ENCODE measurements at places on chromosomes 2 and 18.

- no peak for DNase-seq
These were observed 858 bp downstream of the KCNS3 start for GRCh38 chr2:17879137-17879912.

GRCh38 chr2:112588611-112589045 is 4.2 kb downstream of the CHCHD5 start:
- DNase-seq = no peak

GRCh38 chr2:145383961-145384360 is 864.0 kb upstream of the ZEB2 start:
- no peak for DNase-seq

GRCh38 chr2:41941831-41942230 is 106.0 kb upstream of the PKDCC start:
- no peak for DNase-seq

- no peak for DNase-seq
These were observed 18.3 kb downstream of the NHEJ1 start for GRCh38 chr2:219142329-219142728.

DNA sequence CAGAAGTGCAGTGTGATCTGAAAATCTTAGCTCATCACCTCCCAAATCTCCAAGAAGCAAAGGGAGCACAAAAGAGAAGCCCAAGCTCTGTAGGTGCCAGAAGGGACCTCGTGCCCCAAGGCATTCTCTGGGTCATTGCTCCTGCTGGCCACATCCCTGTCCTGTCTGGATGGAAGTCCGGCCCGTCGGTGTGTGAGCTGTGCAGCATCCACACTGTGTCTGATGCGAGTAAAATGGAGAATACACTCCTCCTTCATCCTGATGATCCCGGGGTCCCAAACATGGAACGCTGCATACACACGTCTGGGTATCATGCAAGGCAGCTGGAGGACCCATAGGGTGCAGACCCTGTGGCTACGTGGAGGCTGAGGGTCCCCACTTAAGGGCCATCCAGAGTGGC is 851.4 kb downstream of the GALR1 start:
- DNase-seq = no peak

- no peak for DNase-seq
These were observed 297.4 kb upstream of the GCFC2 start for GRCh38 chr2:76008001-76008702.

DNA sequence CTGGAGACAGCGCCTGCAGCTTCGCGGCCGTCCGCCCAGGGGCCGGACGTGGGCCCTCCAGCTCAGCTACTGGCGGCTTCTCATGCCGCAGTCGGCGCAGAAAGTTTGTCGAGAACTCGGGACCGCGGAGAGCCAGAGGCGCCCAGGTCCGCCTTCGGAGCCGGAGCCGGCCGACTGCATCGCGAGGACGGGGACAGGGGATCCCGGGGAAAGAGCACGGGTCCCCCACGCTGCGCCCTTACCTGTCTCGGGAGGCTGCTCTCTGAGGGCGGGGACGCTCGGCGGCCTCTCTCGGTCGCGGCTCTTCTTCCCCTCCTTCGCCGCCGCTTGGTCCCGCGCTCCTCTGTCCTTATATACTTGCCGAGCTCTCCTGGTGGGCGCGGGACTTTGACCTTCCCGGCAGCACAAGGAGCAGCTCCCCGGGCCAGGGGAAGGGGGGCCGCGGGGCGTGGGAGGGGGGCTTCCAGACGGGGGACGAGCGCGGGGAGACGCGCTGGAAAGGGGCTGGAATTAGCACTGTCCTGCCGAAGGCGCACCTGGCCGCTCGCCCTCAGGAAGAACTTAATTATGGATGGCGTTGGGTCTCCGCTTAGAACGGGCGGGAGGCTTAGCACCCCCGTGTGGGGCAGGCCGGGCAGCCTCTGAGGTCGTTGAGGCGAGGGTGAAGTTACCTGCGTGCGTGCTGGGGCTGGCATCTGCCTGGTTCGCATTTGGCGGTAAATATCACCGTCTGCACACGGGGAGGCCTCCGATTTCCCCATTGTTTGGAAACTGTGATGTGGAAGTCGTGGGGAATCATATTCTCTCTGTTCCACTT is at the start of gene POMC:
POMC (minus strand) TSS at position 325 of the 817 bp plus-strand sequence. CDS start 3,808 bp downstream, outside the sequence.
- no peak for DNase-seq

- no peak for DNase-seq
These were observed 145.4 kb downstream of the FAM210A start for GRCh38 chr18:13580991-13581390.

DNA sequence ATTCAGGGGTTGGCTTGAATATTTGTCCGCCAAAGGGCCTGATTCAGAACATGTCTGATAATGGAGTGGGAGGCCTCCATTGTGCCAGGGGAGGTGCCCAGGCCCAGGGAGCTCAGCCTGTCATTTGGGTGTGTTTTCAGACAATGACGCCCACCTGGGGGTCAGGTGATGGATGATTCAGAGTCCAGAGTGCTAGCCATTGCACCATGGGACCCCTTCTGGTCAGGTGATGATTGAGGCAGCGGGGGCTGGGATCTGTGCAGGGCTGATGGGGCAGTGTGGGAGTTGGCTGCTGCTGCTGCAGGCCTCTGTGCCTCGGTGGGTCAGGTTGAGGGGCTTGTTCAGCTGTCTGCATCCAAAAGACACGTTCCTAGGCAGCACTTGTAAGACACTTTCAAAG is 8.3 kb upstream of the ARHGEF4 start:
- DNase-seq = no peak

DNA sequence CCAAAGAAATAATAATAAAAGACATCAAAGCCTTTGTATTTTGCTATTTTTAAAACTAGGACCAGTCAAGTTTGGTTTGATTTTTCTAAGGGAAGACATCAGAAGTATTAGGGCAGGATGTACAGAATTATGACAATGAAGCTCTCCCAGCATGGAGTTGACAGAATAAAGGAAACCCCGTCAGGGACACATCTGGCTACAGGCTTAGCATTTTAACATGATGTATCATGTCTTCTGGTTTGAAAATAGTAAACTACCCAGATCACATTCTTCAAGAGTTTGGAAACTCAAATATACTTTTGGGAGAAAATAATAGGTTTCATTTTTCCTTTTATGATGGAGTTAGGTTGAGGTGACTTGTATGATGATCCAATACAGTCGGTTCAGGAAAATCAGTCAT is 552.0 kb upstream of the CDH2 start:
- no peak for DNase-seq

GRCh38 chr2:10863837-10864236 is 47.9 kb upstream of the KCNF1 start:
- no peak for DNase-seq

DNA sequence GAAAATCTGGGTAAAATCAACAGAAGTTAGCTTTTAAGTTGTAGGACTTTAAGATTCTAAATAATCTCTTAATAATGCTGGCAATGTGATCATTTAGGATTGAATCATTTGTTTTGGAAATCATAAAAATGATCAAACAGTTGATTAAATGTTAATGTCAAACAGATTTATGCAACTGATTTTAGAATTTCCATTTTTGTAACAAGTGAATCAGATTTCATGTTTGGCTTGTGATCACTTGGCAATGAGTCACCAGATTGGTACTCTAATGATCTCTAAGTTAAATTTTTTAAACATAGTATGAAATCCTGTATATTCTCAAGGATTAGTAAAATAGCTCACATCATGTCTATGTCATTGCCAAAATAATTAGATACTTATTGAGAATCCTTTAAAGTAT is 50.1 kb upstream of the UNC80 start:
- DNase-seq = no peak

GRCh38 chr2:182482511-182482910 is 55.7 kb upstream of the PDE1A start:
- no peak for DNase-seq

DNA sequence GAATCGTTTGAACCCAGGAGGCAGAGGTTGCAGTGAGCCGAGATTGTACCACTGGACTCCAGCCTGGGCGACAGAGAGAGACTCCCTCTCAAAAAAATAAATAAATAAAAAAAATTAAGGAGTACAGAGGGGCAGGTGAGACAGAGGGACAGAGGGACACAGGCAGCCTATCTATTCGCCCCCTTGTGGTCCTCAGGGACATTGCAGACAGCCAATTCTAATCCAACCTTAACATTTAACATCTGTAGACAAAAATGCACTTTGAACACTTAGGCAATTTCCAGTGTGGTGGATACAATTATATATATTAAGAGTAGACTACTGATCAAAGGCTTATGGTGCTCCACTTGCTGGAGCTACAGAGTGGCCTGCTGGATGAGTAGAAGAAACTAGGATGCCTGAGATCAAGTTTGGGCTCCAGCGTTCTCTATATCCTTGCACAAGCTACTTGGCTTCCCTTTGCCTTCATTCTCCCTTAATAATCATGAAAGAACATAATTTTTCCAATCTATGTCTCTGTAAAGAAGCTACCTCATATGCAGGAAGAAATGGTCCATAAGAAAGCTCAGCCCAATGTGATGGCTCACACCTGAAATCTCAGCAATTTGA is 8.2 kb upstream of the SMARCAL1 start:
- DNase-seq = peak; percentile 22

DNA sequence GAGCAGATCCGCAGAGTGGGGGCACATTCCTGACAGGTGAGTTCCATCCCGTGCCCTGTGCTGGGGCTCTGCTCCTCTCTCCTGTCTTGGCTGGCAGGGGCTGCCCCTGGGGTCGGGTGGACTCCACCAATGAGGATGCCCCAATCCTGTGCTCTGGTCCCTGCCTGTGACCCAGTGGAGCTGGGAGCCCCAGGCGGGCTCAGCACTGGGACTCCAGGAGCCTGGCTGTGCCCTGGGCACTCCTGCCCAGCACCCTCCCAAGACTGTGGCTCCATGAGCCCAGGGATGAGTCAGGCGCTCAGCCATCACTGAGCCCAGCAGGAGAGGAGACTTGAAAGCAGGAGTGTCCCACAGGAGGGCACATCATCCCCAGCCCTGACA is 53.9 kb downstream of the MBP start:
- DNase-seq = no peak

DNA sequence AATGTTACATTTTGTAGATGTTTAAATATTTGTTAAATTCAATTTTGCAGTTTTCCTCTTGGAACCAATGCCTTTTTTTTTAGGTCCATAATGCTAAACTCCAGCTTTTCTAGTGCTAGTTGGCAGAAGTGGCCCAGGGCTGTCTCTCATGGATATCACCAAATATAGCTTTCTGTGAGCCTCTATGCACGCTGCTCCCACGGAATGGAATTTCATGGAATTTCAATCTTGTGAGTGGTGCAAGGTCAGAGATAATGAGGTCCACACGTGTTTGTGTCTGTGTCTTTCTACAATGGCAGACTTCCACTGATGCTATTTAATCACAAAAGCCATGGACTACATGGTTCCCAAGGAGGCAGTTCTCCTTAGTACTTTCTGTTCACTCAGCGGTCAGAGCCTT is 191.5 kb upstream of the PARD3B start:
- no peak for DNase-seq

- peak; percentile 15 for DNase-seq
These were observed 1.1 kb downstream of the CASP8 start for GRCh38 chr2:201261471-201261870.

All from stimulated activated CD8-positive, alpha-beta memory T cell treated with anti-CD3 and anti-CD28 coated beads, Interleukin-4, amount 100 ng/mL, for 24 hours (primary cell).